ENCODE measurements at places on chromosomes 6 and 20.

DNA sequence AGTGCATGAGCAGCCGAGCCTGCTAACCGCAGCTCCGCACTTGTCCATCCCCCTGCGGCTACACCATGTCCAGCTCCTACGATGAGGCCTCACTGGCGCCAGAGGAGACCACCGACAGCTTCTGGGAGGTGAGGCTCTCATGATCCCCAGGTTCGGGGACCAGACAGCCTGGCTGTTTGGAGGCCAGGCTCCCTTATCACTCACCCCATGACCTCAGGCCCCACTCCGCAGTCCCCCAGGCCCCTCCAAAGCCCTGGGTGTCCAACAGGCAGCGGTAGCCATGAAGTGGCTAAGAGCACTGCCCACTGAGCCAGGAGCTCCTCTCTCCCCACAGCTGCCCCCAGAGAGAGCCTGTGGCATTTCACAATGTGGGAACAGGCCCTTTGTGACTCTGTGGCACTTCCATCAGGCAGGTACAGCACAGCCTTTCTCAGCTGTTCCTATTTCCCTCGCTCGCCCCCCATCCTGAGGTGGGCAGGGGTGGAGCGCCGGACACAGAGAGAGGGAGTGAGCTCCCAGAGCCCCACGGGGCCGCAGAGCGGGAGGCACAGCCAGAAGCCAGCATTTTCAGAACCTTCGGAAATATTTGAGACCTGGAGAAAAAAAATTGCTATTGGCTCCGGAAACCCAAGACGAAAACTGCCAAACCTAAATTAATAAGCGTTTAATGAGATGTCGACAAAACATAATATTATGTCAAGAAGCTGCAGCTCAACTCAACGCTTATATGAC lies 29.7 kb downstream of the SPDEF start:
- no peak for DNase-seq

DNA sequence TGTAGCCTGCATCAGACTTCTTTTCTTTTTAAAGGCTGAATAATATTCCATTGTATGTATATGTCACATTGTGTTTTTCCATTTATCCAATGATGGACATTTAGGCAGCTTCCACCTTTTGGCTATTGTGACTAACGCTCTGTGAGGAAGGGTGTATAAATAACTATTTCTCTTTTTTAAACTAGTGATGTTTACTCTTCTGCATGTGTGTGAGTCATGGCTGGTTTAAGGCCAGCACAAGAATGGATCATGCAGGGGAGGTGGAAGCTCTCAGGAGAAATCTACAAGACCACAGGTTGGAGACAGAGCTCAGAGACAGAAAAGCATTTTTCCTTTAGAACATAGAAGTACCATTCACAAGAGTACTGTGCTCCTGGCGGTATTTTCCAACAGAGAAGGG lies 307.2 kb downstream of the SOX4 start:
- DNase-seq: no peak

DNA sequence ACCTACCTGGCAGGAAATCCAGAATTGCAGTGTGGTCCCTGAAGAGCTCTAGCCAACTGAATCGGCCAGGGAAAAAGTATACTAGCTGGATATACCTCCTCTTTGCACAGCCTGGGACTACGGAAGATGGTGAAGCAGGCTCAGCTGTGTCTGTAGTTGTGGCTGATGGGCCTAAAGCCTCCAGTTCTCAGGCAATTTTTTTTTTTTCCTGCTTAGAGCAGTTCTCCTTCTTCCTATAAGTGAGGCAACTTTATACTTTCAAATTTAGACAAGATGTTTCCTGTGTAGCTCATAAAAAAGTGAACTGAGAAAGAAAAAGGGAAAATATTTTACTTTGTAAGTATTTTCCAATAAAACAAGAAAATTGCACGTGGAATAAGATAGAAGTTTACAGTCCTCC lies 172.9 kb downstream of the CARMIL1 start:
- DNase-seq: no peak

GRCh38 chr20:39877788-39878187 lies 811.2 kb downstream of the MAFB start:
- DNase-seq: no peak

- DNase-seq: no peak
Measured at GRCh38 chr20:45419188-45420091, 3.5 kb downstream of the PIGT start.

GRCh38 chr6:143697076-143697800 lies 19.5 kb downstream of the PHACTR2 start:
- DNase-seq: no peak

DNA sequence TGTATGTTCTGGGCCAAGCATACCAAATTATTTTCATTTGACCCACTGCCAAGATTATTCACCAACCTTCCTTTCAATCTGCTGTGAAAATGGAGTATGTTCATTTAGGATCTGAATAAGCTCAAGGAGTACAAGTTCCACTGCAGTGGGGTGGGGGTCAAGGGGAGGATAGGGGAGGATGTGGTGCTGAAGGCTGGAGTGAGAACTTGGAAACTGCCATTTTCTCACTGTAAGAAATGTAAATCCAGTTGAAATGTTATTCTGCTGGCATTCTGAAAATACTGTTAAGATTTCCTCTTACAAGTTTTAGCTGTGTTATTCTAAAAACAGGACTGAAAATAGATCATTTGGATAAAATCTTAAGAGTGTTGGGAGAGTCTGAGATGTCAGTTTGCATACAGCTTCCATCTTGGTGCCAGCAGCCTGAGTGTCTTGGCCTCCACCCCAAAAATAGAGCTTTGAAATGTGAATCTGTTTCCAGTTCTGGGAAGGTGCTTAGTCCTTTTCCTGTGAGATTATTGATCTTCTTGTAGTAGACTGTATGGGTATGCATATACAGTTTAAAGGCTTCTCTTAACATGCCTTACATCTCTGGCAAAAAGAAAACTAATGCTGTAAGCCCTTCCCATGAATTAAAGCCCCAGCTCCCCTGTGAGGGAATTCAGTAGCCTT lies 84.3 kb downstream of the CTNNBL1 start:
- no peak for DNase-seq

DNA sequence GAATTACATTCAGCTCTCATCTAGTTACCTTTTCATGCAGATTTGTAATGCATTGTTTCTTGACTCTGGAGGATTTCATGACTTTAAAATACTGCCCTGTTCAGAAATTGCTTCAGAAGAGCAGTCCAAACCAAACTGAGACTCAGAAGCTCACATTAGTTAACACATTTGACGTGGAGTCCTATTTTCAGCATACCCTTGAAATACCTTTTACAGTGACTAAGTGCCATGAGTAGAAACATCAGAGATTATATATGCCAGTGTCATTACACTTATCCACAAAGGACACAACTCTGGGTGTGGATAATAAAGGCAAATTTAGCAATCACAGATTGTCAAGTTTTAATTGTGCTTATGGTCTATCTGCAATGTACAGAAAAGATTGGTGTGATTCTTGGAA lies 459.6 kb downstream of the FRK start:
- no peak for DNase-seq

GRCh38 chr6:170405311-170405975 lies 98.9 kb downstream of the FAM120B start:
- peak; percentile 92 for DNase-seq

Data from foreskin melanocyte (primary cell).